NCI-H1417 treated with DMSO at 0.1 percent for 48 hours (cell line): ENCODE measurements at places on chromosomes 2 and 18.

DNA sequence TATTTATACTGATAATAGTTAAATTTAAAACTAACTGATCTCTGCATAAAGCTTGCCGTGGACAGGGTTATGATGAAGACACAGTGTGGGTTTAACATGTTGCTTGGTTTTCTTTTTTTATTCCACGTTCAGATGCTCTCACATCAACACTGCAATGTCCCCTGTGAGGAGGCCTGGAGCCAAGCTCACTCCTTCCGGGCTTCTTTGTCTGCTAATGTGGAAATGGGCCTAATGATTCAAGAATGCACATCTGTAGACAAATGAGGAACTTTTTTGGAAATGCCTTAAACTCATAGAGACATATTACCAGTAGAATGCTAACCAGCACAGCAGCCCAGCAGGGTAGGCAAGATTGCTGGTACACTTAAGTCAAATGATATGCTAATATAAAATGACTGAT lies 208.0 kb downstream of the GALR1 start:
- DNase-seq, result no peak

DNA sequence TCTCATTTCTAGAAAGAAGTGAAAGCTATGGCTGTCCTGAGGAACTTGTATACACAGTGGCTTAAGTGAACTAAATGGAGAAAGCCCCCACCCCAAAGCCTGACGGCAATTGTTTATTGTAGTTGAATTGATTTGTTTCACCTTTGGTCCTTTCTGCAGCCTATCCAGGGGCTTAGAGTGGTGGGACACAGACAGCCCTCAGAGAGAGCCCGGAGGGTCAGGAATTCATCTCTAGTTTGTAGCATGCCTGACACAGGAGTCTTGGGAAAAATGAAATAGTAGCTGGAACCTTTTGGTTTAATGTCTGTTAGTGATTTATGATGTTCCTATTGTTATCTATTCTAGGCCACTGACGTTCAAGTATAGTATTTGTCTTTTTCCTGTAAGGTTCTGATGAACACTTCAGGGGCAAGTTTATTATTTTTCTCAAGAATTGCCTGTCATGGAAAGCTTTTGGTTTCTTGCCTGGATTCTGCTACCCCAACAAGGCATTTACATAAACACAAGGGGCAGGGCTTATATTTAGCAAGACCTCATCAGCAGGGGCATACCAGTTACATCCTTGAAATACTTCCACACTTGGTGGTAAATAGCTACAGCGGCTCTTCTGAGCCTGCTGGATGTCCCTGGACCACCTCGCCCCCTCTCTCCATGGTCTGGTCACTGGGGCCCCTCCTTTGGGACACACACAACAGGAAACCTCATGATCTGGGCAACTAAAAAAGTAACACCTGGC lies 44.4 kb downstream of the KCNE4 start:
- DNase-seq, result no peak

DNA sequence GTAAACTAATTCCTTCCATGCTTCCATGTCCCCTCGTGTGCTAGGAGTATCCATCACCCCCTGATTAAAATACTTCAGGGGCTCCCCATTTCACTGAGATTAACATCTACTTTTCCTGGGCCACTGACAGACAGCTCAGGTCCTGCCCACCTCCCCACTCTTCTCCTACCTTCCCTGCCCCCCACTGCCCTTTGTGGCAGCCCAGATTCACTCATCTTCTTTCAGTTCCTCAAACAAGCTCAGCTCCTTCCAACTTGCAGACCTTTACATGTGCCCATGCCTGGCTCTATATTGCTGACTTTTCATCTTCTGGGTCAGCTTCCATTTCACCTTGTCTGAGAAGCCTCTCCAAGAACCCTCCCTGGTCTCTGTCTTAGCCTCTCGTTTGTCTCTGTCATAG lies 12.0 kb downstream of the RUFY4 start:
- DNase-seq, result no peak

- no peak for DNase-seq
Observed at GRCh38 chr18:55509631-55510324, 78.2 kb downstream of the TCF4 start.

GRCh38 chr2:240458900-240459391 lies 23.5 kb downstream of the GPC1 start:
- DNase-seq, result no peak

DNA sequence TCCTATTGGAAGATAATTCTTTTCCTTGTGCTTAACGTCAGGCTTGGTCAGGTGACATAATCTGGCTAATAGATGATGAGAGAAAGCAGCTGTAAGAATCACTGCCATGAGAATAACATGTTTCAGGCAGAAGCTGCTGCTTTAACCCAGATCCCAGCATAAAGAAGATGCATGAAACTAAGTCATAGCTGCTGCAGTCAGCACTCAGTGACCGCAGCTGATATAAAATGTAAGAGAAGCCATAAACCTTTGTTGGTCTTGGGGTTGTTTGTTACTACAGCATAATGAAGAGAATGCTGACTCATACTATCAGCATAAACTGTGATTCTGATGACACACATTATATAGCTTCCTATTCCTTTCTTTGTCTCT lies 274.3 kb upstream of the TRIB2 start:
- no peak for DNase-seq

DNA sequence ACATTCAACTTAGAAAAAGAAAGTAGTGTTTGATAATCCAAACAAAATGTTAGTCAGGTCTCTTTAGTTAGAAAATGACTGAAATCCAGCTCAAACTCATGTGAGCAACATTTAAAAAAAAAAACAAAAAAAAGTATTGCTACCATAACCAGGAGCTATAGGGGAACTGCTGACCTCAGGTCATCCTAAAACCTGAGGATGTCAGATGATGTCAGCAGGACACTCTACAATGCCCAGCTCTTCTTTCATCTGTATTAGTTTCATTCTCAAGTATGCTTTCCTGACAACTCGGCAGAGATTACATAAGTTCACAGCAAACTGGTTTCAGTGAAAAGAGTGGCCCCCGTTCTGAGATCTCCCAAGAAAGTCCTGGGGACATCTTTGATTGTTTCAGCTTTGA lies 4.2 kb upstream of the ESCO1 start:
- no peak for DNase-seq

- no peak for DNase-seq
Observed at GRCh38 chr18:54382733-54383252, 25.1 kb downstream of the C18orf54 start.

- no peak for DNase-seq
Observed at GRCh38 chr2:66985906-66986305, 411.2 kb upstream of the ETAA1 start.

DNA sequence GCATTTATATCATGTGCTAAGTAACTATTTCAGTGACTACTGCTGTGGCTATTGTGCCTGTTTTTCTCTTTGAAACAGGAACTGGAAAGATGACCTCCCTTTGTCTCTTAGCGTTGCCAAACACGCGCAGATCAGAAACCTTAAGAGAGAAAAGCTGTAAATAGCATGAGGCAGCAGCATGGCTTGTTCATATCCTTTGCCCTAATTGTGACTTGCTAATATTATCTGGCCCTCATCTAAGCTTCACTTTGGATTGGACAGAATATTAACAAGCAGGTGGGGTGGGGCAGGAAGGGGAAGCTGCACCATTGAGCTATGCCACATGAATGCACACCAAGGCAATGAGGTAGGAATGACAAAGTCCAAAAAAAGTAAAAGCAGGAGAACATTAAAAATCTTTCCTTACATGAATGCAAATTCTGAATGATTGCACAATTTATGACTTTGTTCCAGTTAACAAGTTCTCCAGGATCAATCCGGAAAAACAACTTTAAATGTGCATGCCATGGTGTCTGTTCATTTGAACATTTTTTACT lies 128.4 kb downstream of the IRS1 start:
- no peak for DNase-seq

DNA sequence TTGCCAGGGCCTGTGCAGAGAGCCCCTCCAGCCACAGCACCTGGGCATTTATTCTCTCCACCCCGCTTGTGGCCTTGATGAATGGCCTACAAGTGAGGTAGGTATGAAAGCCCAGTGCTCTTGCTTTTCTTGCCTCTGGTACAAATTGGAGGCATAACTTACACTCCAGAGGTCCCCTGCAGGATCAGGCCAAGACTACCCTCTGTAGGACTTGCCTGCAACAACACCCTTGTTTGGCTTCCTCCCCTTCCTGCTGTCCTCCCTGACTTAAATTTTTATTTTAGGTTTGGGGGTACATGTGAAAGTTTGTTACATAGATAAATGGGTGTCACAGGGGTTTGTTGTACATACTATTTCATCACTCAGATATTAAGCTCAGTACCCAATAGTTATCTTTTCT lies 95.7 kb downstream of the CDC42EP3 start:
- DNase-seq, result no peak

GRCh38 chr2:178230396-178230795 lies 36.1 kb downstream of the OSBPL6 start:
- no peak for DNase-seq

DNA sequence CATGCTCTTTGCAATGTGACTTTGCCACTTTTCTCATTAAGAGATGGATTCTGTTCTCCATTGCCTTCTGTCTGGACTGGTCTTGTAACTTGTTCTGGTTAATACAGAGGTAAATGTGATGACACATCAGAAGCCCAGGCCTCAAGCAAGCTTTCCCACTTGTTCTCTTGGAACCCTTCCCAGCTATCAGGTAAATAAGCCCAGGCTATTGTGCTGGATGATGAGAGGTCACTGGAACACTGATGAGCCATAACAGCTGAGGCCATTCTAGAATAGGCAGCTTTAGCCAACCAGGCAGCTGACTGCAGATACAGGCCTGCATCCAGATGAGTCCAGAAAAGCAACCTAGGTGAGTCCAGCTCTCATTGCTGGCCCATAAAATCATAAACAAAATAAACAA lies 1007.0 kb upstream of the ACVR2A start:
- no peak for DNase-seq

DNA sequence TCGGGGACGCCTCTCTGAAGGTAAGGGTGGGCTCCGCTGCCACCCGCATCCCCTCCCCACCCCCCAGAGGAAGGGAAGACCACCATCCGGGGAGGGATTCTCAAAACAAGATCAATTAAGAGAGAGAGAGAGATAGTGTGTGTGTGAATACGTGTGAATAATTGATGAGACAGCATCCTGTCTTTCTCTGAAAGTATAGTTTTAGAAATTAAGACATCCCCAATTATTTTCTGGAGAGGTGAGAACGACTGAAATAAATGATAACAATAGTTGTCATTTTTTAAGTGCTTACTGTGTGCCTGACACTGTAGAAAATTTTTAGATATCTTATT lies 751 bp downstream of the IL18R1 start:
- no peak for DNase-seq

GRCh38 chr2:158202161-158202815 lies 100.6 kb downstream of the UPP2 start:
- no peak for DNase-seq
